ENCODE measurements at places on chromosomes 2 and 18.

DNA sequence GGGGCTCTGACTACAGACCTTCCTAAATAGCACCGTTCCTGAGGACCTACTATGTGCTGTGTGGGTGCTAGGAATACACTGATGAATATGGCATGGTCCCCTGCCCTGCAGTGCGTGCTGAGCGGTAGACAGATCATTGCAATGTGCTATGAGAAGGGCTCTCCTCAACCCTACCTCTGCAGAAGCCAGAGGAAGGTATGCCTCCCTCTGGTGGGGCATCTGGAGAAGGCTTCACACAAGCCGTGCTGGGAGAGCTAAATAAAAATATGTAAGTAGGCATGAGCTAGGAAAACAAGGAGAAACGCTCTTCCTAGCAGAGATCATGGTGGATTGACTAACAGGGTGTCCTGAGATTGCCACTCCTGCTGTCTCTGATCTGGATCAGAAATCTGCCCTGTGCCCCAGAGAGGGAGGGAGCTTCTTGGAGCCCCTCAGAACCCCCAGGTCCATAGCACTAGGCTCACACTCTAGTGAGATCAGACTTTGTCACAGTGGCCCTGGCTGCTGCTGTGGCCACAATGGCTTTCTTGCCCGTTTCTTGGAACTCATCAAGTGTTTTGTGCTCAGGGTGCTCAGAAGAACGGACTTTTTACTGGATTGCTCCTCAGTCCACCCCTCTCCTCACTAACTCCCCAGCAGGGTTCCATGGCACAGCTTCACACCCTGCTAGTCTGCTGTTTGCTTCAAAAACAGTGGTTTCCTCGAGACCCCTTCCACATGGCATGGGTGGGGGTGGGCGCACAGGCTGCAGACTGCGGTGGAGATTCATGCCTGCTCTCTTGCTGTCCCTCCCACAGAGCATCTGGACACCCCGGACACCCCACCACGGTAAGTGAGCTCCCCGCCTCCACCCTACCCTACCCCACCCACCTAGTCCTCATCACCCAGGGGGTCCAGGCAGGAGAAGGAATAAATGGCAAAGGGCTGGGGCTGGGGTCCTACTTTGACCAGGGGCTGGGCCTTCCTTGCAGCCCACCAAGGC, 14.2 kb downstream of the SIGLEC15 start:
- DNase-seq: no peak

- no peak for DNase-seq
Measured at GRCh38 chr2:58899692-58900091, 658.6 kb upstream of the FANCL start.

GRCh38 chr2:159617646-159618045, 1.3 kb upstream of the BAZ2B start:
- DNase-seq: no peak

- no peak for DNase-seq
Measured at GRCh38 chr18:67232991-67233390, 283.5 kb downstream of the DSEL start.

All from progenitor cell of endocrine pancreas (in vitro differentiated cells).